ENCODE measurements at places on chromosomes 6 and 20.

DNA sequence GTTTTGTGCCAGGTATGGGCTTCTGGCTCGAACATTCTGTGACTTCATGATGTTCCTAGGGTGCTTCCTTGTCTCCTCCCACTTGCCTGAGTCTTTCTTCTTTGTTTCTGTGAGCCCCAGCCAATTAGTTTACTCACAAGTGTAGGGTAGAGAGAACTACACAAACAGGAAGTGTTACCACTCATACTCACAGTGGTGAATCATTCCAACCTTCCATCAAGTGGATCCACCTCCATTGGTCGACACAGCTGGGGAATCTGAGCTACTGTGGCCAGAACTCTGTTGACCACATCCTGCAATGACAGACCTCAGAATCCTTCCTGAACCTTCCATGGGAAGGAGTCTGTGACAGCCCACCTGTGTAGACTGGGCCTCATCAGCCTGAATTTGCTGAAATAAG lies 76.8 kb downstream of the UNC5CL start:
- peak; percentile 94 for DNase-seq

DNA sequence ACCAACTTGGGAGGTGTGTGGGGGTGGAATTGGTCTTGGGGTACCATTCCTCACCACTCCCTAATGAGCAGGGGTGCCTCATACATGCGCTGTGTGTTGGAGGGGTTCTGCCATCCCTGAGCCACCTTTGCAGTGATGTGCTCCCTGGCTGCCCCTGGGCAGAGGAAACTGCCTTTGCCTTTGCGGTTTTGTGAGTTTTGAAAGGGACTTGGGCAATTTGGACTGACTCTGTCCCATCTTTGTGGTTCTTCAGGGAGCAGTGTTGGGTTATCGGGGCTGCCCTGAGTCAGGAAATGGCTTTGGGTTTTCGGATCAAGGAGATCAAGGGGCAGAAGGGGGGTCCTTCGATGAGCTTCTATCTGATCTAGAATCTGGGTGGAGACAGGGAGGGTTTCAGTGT lies 3.9 kb upstream of the PHACTR3 start:
- DNase-seq: no peak

GRCh38 chr6:37130704-37131103 lies 39.2 kb upstream of the PIM1 start:
- DNase-seq: peak; percentile 66

DNA sequence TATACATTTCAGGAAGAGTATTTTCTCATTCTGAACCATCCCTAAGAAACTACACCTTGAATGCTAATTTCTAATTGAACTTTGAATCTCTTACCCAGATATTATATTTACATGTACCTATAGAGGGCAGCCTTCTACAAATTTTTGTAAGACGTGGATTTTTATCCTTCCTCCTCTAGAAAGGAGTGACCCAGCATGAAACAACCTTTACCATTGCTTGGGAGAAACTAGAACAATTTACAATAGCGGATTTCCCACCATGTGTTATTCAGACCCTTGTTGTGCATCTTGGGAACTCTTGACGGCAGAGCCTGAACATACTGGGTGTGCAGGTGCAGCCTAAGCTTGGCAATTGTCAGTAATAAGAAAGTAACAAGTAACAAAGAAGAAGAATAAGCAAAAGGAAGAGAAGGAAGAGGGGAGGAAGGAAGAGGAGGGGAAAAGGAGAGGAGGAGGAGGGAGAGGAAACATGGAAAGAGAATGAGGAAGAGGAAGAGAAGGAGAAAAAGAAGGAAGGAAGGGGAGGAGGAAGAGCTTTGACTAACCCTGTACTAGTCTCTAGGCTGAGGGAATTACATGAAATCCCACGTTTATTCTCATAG lies 10.8 kb upstream of the TAAR1 start:
- peak; percentile 43 for DNase-seq

GRCh38 chr20:48742912-48743680 lies 84.7 kb downstream of the PREX1 start:
- no peak for DNase-seq

- DNase-seq: peak; percentile 80
Observed at GRCh38 chr20:36098364-36098763, 56.2 kb upstream of the EPB41L1 start.

DNA sequence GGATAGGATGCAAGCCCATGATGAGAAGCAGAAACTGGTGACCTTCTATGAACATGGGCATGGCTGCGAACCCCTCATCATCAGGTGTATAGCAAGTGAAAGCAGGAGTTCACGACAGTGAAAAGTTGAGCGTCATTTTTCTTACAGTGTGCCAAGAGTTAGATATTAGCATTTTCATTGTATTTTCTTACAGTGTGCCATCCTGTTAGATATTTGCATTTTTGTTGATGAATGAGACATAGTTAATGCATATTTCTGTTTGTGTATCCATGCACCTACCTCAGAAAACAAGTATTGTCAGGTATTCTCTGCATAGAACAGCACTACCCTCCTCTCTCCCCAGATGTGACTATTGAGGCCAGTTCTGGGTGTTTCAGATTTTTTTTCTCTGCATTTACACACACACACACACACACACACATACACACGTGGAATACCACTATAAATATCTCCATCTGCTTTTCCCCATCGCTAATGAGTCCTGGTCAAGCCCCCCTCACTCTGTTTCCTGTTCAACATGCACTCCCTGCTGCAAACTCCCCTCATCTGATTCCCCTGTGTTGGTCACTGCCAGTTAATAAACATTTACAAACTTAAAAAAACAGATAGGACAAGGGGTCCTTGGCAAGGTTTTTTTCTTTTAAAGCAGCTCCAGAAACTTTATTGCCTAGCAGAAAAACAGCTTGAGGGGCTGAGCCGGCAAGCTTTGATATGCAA lies 41.7 kb downstream of the PLN start:
- no peak for DNase-seq

DNA sequence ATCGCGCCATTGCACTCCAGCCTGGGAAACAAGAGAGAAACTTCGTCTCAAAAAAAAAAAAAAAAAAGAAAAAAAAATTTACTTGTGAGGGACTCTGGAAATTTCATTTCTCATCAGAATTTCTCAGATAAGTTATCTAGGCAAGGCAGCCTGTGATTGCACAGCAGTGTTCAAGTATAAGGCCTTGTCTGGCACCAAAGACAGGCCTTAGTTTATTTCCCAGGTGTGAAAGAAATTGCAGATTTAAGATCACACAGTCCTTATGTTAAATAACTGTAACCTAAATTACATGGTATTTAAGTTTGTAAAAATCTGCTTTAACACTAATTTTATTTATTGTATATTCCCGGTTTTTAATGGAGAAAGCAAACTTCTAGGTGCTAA lies 34.8 kb downstream of the HFE start:
- DNase-seq: no peak

- DNase-seq: no peak
Observed at GRCh38 chr6:37765182-37765775, 54.2 kb upstream of the ZFAND3 start.

DNA sequence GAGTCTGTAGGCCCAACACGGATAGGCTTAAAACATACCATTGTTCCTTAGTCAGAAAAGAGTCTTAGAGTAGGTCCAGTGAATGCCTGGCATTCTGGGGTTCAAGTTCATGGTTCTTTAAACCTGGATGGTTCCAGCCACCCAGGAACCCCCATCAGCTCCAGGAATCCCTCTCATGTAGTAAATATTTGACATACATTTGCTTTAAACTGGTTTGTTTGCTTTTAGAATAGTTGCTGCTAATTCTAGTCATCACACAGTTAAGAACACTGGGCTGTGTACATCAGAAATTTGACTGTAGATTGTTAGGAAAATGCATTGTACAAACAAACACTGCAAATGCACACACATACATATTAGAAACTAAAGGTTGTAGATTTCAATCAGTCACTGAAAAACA lies 30.6 kb upstream of the PBOV1 start:
- DNase-seq: no peak

DNA sequence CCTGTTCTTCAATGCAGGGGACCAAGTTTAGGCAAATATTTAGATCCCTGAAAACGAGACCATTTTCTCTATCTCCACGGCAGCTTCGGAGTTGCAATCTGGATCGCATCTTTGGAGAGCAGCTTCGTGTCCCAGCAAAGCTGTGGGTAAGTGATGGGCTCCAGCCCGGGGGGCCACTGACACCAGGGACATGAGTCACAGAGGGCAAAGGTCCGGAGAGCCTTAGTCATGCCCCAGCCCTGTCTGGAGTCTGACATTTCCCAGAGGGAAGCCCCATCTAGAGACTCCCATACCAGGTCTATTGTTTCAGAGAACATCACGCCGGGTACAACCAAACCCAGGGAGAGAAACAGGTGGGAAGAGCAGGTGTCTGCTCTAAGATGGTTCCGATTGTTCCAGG lies 95.9 kb downstream of the NFATC2 start:
- DNase-seq: peak; percentile 61

- peak; percentile 25 for DNase-seq
Observed at GRCh38 chr6:53065266-53066076, at the start of gene FBXO9. Gene FBXO9 (plus strand): TSS chr6:53065404. CDS start chr6:53065790, 386 bp downstream.

- DNase-seq: no peak
Observed at GRCh38 chr6:153624528-153624927, 414.5 kb upstream of the OPRM1 start.

DNA sequence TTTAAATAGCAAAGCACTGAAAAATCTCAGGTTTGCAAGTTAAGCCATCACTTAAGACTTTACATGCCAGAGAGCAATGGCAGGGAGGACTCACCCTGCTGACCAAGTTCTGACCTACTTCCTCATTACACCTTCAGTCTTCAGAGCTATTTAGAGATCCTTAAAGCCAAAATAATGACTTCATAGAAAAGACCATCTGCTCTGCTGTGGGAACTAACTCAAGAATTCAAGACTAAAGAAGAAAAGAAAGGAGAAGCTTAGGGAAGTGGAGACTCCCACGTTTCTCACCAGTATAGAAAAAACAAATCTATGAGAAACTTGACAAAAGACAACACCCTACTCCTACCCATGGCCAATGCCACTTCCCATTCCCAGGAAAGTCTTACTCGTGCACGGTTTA lies 28.6 kb downstream of the XPO5 start:
- no peak for DNase-seq

GRCh38 chr6:36805096-36805797 lies 34.0 kb downstream of the CPNE5 start:
- DNase-seq: no peak

DNA sequence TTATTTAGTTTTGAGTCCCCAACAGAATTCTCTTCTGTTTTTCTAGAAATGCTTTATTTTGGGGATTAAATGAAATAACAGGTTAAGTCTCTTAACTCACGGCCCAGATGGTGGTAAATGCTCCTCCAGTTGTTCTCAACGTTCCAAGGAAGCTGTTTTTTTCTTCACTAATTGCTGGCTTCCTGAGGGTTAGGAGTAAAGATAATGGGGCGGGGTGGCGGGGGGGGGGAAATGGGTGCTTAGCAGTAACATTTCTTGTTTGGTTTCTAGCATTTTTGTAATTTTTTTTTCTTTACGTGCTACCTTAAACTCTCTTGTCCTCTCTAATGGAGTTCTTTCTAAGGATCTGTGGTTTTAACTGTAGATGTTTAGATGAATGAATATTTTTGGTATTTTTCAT lies 2.2 kb downstream of the SRSF3 start:
- peak; percentile 43 for DNase-seq

DNA sequence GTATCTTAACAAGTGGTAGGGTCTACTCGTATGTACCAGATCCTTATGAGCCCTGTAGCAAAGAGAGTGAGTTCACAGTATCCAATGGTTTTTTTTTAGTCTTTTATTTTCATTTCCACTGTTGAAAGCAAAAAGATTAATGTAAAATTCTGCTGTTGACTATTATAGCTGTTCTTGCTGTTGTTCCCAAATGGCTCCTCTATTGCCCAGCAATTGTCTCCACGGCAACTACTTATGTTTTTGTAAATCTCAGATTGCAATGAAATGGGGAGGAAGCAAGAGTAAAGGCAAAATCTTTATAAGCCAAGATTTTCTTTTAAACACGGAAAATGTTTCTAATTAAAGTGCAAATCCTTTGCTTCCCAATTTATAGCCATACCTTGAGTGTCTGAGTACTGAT lies 406.1 kb downstream of the EPM2A start:
- DNase-seq: no peak

DNA sequence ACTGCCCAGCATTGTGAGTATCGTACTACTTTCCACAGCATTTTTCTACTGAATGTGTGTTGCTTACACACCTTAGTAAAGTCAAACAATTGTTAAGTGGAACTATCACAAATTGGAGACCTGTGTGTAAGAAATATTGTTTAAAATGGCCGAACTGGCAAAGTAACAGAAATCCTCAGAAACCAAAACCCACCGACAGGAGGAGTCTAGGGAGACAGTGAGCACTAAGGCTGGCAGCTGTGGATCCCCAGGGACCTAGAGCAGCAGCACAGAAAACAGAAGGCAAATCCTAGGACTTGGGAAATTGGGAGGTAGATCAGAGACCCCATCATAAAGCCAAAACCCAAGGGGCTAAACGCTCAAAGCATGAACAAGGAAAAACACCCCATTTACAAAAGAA lies 69.9 kb downstream of the SESN1 start:
- DNase-seq: no peak

GRCh38 chr20:44282192-44282591 lies 28.8 kb downstream of the FITM2 start:
- DNase-seq: no peak

DNA sequence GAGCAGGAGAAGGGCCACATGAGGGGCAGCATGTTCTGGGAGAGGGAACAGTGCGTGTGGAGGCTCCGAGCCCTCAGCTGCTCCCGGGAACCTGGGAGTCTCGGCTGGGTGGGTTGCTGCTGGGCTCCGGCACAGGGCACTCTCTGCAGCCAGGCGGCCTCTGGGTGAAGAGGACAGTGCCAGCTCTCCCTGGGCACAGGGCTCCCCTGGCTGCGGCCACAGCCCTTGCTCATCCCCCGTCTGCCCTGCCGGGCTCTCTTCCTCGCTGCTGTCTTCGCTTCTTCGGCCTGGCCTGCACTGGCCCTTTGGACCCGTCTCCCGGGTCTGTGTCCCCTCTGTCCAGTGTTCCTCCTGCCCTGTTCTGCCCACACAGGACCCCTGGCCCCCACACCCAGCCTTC lies 48.2 kb downstream of the CDH4 start:
- DNase-seq: no peak

- DNase-seq: no peak
Observed at GRCh38 chr6:109015176-109015575, 79.5 kb downstream of the SESN1 start.

DNA sequence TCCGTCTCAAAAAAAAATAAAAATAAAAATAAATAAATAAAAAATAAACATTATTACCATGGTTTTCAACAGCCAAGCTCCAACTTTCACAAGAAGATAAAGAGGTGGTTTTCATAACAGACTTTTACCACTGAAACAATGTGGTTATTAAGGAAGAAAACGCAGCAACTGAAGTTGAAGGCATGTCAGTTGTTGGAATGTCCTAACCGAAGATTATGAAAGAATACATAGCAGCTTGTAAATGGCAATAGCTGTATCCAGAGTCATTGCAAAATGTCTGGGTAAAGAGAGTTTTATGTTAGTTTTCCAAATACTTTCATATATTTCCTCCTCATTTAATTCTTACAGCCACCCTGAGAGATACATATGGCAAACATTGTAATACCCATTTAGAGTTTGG lies 161.6 kb upstream of the MARCKS start:
- peak; percentile 96 for DNase-seq

All from AG10803 (cell line).